ENCODE measurements at places on chromosomes 3 and 15. TPM values are rescaled to one million over a fixed set of nuclear protein-coding genes. Genes with fewer than 3 reads are reported as not detected.

DNA sequence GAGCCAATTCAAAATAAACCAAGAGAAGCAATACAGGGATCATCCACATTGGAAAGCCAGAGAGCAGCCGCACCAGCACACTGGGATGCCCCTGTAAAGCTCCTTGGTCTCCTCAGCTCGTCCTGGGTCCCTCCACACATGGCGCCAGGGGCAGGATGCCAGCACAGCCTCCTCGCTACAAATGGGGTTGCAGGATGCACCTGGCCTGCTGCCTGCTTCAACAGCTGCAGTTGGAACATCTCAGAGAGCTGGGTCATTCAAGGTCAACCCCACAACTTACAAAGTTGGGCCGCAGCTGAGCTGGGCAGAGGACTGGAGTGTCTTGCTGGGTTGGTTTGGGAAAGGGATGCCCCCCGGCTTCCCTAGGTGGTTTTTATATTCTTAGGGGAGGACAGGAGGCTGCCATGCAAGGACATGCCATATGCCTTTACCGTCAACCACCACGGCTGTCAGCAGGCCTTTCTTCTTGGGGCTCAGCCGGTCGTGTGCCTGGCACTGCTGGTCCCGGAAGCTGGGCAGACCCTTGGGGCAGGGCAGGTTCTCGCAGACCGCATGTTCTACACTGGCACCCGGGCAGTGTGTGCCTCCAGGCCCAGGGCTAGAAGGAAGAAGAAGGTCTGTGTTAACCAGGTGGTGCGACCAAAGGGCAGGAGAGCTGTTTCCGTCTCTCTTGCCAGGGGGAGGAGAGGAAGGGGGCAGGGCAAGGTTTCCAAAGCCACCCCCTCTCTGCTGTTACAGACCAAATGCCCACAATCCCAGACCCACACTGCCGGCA lies 225.2 kb downstream of the ADAMTS17 start:
- DNase-seq = no peak

GRCh38 chr3:2657971-2658370 lies 452.2 kb downstream of the IL5RA start:
- DNase-seq = no peak

GRCh38 chr3:15623535-15624440 lies 22.2 kb downstream of the BTD start:
- DNase-seq = no peak

- DNase-seq = no peak
Measured at GRCh38 chr3:52502808-52503350, 7.7 kb downstream of the STAB1 start.

GRCh38 chr3:184489268-184489841 lies 72.2 kb upstream of the EPHB3 start:
- no peak for DNase-seq

DNA sequence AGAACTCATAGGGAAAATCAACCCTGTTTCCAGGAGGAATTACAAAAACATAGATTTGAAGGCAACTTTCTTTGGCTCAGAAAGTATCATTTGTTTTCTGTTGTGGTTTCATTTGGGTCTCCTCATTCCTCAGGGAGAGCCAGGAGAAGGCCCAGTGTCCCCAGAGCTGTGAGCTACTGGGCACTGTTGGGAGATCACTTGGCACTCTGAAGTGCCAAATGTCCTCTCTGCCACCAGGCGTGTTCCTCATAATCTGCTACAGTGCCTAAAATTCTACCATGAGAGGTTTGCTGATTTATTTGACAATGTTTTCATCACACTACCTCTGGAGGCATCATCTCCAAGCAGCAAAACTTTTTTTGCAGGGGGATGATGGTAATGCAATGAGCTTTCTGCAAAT lies 17.4 kb upstream of the TNFAIP8L3 start:
- DNase-seq = no peak

DNA sequence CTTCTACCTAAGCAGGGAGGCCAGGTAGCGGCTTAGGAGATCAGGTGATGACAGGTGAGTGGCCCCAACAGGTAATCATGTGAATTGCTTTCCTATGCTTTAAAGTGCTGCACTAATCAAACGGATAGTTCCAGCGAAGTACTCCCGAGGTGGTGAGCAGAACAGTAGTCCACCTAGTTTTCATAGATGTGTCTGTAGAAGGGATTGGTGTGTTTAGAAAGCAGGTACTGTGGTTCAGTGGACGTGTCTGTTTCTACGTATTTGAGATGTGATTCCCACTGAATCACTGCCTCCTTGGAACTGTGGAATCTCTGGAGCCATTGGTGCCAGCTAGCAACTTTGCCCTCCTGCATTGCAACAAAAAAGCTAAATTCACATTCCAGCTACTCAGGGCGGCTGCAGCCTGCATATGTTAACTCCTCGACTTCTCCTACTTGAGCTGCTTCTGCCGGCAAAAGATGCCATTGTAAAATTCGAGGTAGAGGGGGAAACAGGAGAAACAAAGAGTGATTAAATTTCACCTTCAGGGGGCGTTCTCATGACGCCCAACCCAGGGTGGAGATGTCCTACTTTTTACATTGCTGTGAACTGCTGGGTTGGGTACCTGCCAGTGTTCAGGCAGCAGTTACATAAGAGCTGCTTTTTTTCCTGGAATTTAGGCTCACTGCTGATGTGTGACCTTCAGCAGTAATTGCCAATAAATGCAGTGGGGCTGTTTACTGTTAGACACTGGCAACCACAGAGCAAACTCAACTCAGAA lies 227.3 kb downstream of the ITPR1 start:
- peak; percentile 76 for DNase-seq

DNA sequence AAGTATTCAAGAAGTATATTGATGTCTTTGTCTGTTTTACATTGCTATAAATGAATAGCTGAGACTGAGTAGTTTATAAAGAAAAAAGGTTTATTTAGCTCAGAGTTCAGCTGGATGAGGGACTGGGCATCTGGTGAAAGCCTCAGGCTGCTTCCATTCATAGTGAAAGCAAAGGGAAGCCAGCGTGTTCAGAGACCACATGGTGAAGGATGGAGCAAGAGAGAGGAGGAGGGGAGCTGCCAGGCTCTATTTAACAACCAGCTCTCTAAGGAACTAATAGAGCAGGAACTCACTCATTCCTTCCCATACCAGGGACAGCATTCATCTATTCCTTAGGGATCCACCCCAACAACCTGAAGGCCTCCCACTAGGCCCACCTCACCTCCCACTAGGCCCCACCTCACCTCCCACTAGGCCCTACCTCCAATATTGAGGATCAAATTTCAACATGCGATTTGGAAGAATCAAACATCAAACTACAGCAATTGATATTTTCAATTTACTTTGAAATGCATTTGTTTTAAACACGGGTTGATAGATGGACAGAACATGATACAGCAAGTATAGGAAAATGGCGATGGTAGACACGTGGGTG lies 167.5 kb upstream of the HES1 start:
- no peak for DNase-seq

- DNase-seq = no peak
Measured at GRCh38 chr15:49320351-49320750, 102.7 kb upstream of the FGF7 start.

DNA sequence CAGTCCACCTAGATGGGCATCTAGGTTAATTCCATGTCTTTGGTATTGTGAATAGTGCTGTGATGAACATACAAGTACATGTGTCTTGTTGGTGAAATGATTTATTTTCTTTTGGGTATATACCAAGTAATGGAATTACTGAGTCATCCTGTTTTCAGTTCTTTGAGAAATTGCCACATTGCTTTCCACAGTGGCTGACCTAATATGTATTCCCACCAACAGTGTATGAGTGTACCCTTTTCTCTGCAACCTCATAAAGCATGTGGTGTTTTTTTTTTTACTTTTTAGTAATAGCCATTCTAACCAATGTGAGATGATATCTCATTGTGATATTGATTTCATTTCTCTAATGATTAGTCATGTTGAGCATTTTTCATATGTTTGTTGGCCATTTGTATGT lies 86.0 kb upstream of the NDN start:
- DNase-seq = no peak

C3orf20 gene
- total RNA-seq = not detected

SEMA6D gene
- total RNA-seq = 0.52 TPM

IL17RE gene
- total RNA-seq = 4.7 TPM

CD86 gene
- total RNA-seq = not detected
